Kidney epithelial cell (primary cell): ENCODE measurements at places on chromosomes 1 and 21.

- no peak for DNase-seq
Measured at GRCh38 chr1:22835636-22836319, 125.1 kb downstream of the EPHB2 start.

DNA sequence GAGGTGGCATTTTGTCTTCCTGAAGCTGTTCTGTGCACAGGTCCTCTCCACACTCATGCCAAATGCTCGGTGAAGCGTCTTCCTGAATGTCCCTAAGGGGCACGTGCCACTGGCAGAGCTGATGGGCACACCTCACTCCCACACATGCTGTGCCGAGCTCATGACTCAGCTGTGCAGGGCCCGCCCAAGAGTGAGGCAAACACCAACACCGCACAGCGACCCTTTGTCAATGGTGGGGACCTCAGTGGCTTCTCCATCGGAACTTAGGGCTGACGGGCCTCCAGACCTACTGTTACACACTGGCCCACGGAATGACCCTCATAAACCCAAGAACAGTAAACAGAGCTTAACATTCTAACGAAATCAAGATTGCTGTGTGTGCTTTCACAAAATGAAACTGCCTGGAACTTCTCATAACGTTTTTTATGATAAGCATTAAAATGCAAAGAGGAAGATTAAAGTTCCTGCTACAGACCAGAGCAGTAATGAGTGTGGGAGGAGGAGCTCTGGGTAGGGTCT lies 89.3 kb downstream of the SIM2 start:
- DNase-seq, result no peak

GRCh38 chr1:181159451-181160140 lies 71.1 kb downstream of the IER5 start:
- no peak for DNase-seq

- no peak for DNase-seq
Measured at GRCh38 chr21:43971201-43971991, 40.7 kb upstream of the TRAPPC10 start.

- DNase-seq, result no peak
Measured at GRCh38 chr21:31780944-31781343, 49.0 kb upstream of the SCAF4 start.

- no peak for DNase-seq
Measured at GRCh38 chr1:183593356-183593755, 3.1 kb upstream of the NCF2 start.
